ENCODE measurements at places on chromosomes 13 and 19. TPM values are rescaled to one million over a fixed set of nuclear protein-coding genes. Genes with fewer than 3 reads are reported as not detected.

The SGCG gene
- not detected for total RNA-seq

The KRTDAP gene
- total RNA-seq: 1.0 TPM

The ZNF266 gene
- 15.3 TPM for total RNA-seq

DNA sequence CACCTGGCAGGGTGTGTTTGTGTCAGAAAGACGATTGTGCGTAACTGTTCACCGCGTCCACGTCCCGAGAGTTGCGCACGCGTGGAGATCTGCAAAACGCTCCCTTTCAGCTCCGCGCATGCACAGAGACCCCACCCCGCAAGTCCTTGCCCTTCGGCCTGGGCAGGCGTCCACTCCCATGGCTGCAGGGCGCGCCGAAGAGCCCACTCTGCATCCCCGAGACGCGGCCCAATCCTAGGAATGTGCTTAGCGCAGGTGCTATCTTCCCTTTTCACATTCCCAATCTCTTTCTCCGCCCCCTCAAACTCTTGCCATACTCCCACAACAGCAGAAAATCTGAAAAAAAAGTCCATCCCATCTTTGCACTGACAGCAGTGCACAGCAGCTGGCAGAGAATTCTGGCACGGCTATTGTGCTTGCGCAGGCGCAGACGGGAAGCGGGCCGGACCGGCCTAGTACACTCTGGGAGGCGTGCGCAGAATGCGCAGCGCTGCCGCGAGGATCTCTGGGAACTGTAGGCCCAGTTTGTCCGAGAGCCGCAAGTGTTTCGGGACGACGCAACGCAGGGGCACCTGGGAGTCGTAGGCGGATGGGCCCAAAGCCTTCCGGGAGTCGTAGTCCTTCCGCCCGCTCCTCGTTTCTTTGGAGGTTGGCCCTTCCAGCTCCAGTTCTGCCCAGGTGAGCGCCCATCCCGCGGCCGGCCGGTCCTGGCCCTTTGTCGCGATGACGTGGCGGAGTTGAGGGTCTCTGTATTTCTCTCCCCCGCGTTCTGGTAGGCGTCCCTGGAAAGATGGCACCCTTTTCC is 23.1 kb downstream of the ZNF175 start:
- H3K27ac ChIP-seq: no peak overlapping the region
- H3K4me3 ChIP-seq: peak overlapping the region; percentile 75
- DNase-seq: peak; percentile 94
- H3K36me3 ChIP-seq: no peaks in the 10 kb centered on the region
- no peaks in the 10 kb centered on the region for H3K27me3 ChIP-seq
- H3K4me1 ChIP-seq: peaks cover 3% of the 10 kb centered on the region

GRCh38 chr13:94505730-94506129 is 26.2 kb upstream of the DCT start:
- no peaks in the 10 kb centered on the region for H3K36me3 ChIP-seq
- no peak for DNase-seq
- no peak overlapping the region for H3K27ac ChIP-seq
- H3K4me1 ChIP-seq: no peaks in the 10 kb centered on the region
- no peak overlapping the region for H3K4me3 ChIP-seq

DNA sequence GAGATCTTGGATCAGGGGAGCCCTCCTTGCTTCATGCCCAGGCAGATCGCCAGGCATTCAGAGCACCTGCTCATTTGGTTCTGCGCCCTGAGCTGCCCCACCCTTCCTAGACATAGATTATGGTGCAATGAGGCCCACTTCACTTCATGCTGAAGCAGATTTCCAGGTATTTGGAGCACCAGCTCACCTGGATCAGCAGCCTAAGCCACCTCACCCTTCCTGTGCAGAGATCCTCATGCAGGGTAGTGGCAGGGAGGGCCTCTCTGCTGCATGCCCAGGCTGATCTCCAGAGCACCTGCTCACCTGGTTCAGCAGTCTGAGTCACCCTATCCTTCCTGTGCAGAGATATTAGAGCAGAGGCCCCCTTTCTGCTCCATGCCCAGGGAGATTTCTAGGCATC is 1966.1 kb downstream of the PCDH9 start:
- no peak overlapping the region for H3K4me3 ChIP-seq
- H3K27ac ChIP-seq: no peak overlapping the region
- H3K4me1 ChIP-seq: no peaks in the 10 kb centered on the region

DNA sequence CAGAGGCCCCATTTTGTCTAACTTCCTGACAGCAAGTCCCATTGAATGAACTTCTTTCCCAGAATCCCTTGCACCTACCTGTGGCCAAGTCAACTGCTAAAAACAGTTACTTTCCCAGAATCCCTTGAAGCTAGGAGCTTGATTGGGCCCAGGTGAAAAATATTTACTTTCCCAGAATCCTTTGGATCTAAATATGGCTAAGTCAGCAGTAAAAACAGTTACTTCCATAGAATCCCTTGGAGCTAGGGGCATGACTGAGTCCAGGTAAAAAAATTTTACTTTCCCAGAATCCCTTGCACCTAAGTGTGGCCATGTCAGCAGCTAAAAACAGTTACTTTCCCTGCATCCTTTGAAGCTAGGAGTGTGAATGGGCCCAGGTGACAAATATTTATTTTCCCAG is 13.2 kb upstream of the MEIS3 start:
- H3K36me3 ChIP-seq: no peaks in the 10 kb centered on the region
- no peaks in the 10 kb centered on the region for H3K27me3 ChIP-seq
- no peak overlapping the region for H3K27ac ChIP-seq

DNA sequence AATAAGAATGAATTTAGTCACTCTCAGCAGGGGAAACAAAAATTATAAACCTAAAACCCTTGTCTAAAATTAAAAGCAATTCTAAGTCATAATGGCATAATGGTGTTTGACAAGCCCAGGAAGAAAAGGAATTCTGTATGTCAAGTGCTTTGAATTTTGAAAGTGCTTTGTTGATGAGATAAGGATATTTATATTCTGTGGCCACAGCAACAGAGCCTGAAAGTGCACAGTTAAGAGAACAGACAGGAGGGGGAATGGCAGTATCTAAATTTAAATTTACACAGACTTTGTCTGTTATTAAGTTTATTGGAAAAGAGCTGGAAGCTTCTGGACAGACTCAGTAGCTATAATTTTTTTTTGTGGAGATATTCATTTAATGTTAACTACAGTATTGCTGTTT is 69.8 kb downstream of the OLFM4 start:
- H3K4me1 ChIP-seq: no peaks in the 10 kb centered on the region
- H3K4me3 ChIP-seq: no peak overlapping the region
- no peak for DNase-seq

GRCh38 chr19:49356382-49356781 is 5.8 kb downstream of the TEAD2 start:
- no peak overlapping the region for H3K27ac ChIP-seq
- H3K36me3 ChIP-seq: peaks cover 84% of the 10 kb centered on the region
- no peak for DNase-seq

- peaks cover 13% of the 10 kb centered on the region for H3K36me3 ChIP-seq
- no peaks in the 10 kb centered on the region for H3K4me1 ChIP-seq
- no peak overlapping the region for H3K4me3 ChIP-seq
Observed at GRCh38 chr19:48136547-48136946, 25.9 kb upstream of the PLA2G4C start.

- no peak for DNase-seq
- H3K4me1 ChIP-seq: no peaks in the 10 kb centered on the region
- H3K36me3 ChIP-seq: no peaks in the 10 kb centered on the region
- H3K27me3 ChIP-seq: no peaks in the 10 kb centered on the region
Observed at GRCh38 chr13:27578121-27579030, 42.0 kb downstream of the LNX2 start.

- no peak overlapping the region for H3K27ac ChIP-seq
- no peak overlapping the region for H3K4me3 ChIP-seq
- H3K27me3 ChIP-seq: peaks cover 3% of the 10 kb centered on the region
- H3K4me1 ChIP-seq: no peaks in the 10 kb centered on the region
Observed at GRCh38 chr13:76879203-76879882, 6.9 kb downstream of the KCTD12 start.

GRCh38 chr13:24116131-24116530 is 44.4 kb upstream of the SPATA13 start:
- H3K4me3 ChIP-seq: no peak overlapping the region
- no peak overlapping the region for H3K27ac ChIP-seq
- H3K36me3 ChIP-seq: no peaks in the 10 kb centered on the region
- H3K4me1 ChIP-seq: peaks cover 2% of the 10 kb centered on the region

GRCh38 chr19:51789061-51789795 is 5.7 kb upstream of the FPR3 start:
- H3K36me3 ChIP-seq: no peaks in the 10 kb centered on the region
- no peak overlapping the region for H3K4me3 ChIP-seq
- no peak for DNase-seq
- no peaks in the 10 kb centered on the region for H3K27me3 ChIP-seq

- no peaks in the 10 kb centered on the region for H3K27me3 ChIP-seq
- no peaks in the 10 kb centered on the region for H3K4me1 ChIP-seq
- H3K27ac ChIP-seq: no peak overlapping the region
- no peak for DNase-seq
Observed at GRCh38 chr13:35496761-35497386, 20.4 kb upstream of the MAB21L1 start.

- peaks cover 4% of the 10 kb centered on the region for H3K4me1 ChIP-seq
- H3K36me3 ChIP-seq: no peaks in the 10 kb centered on the region
- no peak overlapping the region for H3K4me3 ChIP-seq
- peaks cover 26% of the 10 kb centered on the region for H3K27me3 ChIP-seq
- no peak for DNase-seq
Observed at GRCh38 chr19:8361921-8362793, 1.8 kb upstream of the ANGPTL4 start.

DNA sequence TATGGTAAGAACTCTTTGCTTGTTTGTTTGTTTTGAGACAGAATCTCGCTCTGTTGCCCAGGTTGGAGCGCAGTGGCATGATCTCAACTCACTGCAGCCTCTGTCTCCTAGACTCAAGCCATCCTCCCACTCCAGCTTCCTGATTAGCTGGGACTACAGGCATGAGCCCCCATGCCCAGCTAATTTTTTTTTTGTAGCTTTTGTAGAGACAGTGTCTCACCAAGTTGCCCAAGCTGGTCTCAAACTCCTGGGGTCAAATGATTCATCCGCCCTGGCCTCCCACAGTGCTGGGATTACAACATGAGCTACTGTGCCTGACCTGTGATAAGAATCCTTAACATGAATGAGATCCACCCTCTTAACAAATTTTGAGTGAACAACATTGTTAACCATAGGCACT is 183.9 kb upstream of the TSHZ3 start:
- no peak for DNase-seq
- H3K27ac ChIP-seq: no peak overlapping the region
- H3K4me3 ChIP-seq: no peak overlapping the region
- H3K4me1 ChIP-seq: no peaks in the 10 kb centered on the region
- H3K27me3 ChIP-seq: no peaks in the 10 kb centered on the region
- H3K36me3 ChIP-seq: no peaks in the 10 kb centered on the region

DNA sequence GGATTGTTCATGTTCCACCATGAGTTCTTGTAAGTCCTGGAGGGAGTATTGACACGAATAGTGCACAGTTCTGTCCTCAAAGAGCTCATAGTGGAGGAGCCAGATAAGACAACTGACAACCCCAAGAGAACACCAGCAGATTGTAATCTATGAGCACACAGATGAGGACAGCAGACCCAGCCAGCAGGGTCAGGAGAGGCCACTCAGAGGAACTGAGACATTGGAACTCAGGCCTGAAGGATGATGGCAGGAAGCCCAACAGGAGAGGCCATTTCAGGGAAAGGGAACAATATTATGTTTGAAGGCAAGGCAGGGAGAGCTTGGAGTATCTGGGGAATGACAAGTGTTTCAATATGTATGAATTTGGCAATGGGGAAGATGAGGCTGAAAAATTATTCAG is 63.7 kb upstream of the IPO5 start:
- DNase-seq: no peak
- no peaks in the 10 kb centered on the region for H3K36me3 ChIP-seq
- H3K27me3 ChIP-seq: no peaks in the 10 kb centered on the region
- H3K27ac ChIP-seq: no peak overlapping the region
- no peak overlapping the region for H3K4me3 ChIP-seq
- no peaks in the 10 kb centered on the region for H3K4me1 ChIP-seq

DNA sequence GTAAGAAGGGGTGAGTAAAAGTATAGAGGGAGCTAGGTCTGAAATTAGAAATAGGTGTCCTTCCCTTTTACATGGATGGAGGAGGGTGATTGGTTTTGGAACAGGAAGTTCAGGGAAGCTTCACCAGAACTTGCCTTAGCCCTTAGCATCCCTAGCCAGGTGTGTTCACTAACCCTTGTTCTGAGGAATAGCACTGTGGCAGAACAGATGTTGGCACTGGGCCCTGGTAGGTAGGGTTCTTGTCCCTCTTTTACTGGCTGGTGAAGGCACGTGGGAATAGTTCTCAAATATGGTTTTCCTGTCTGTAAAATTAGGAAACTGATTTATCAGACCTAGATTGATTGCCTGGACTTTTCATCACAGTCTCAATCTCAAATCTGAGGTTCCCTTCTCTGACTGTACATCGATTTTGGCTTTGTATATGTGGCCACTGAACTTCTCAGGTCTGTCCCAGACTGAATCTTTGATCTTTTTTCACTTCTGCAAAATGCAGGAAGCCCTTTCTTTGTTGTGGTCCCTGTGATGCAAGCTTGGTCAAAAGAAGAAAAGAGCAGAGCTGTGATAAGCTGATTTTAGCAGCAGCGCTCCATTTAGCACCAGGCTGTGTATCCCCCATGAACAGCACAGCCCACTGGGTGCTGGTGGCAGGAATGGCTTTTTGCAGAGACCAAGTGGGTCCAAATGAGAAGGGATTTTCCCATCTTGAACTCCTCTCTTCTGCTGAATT is 86.2 kb upstream of the HTR2A start:
- no peaks in the 10 kb centered on the region for H3K27me3 ChIP-seq
- no peaks in the 10 kb centered on the region for H3K36me3 ChIP-seq
- H3K4me1 ChIP-seq: no peaks in the 10 kb centered on the region
- no peak overlapping the region for H3K4me3 ChIP-seq
- DNase-seq: no peak

Data from H1 (cell line).